ENCODE measurements at places on chromosomes 1 and 21.

DNA sequence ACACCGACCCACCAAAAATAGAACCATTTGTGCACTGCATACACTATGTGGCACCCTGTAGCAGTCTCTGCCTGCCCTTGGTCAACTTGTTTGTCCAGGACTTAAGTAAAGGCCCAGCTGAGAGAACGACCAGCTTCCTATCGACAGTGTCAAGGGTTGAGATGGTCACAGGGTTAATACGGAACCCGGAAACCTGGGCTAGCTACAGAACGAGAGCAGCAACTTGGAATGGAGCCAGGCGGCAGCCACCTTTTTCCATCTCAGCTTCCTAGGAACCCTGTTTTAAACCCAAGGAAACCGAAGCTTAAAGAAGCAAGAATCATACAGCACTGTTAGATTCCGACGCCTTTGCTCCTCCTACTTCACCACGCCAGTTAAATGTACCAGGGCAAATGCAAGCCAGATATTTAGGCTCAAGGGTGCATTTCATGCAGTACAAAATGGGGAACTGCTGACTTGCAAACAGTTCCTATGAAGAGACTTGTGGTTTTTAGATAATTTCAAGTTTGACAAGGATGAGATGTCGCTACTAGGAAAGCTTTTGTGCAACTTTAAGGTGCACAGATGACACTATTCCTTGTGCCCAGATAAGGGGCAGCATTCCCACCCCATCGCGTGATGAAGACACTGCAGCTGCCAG lies 35.5 kb downstream of the SLC66A1 start:
- no peak for DNase-seq

- no peak for DNase-seq
These were observed 102.2 kb upstream of the GADD45A start for GRCh38 chr1:67582625-67583461.

- no peak for DNase-seq
These were observed 1060.6 kb upstream of the NCAM2 start for GRCh38 chr21:19937619-19938018.

GRCh38 chr1:226378071-226378470 lies 29.8 kb downstream of the PARP1 start:
- DNase-seq = peak; percentile 5

- no peak for DNase-seq
These were observed 55.0 kb upstream of the TRAPPC10 start for GRCh38 chr21:43957128-43957571.

DNA sequence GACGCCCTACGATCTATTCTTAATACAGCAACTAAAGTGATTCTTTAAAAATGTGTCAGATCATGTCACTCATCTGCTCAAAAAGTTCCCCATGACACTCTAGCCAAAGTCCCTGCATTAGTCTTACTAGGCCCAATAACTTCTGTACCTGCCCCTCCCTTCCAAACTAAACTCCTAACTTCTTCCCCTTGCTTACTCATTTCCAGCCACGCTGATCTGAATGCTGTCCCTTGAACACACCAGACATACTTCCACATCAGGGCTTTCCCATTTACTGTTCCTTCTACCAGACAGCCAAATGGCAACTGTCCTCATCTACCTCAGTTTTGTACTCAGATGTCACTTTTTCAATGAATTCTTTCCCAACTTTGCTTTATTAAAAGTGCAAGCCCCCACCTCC lies 1.2 kb downstream of the PPT1 start:
- DNase-seq = no peak
